ENCODE measurements at places on chromosomes 1 and 21. TPM values are rescaled to one million over a fixed set of nuclear protein-coding genes. Genes with fewer than 3 reads are reported as not detected.

- H3K27ac ChIP-seq, result no peak overlapping the region
- no peak for DNase-seq
- H3K4me1 ChIP-seq, result peaks cover 30% of the 10 kb centered on the region
These were observed 378.5 kb downstream of the PLPP3 start for GRCh38 chr1:56200896-56201295.

- no peaks in the 10 kb centered on the region for H3K36me3 ChIP-seq
- no peak overlapping the region for H3K4me3 ChIP-seq
- H3K27ac ChIP-seq, result no peak overlapping the region
- no peak for DNase-seq
- peaks cover 13% of the 10 kb centered on the region for H3K4me1 ChIP-seq
These were observed 303.7 kb upstream of the RUNX1 start for GRCh38 chr21:35352793-35353192.

DNA sequence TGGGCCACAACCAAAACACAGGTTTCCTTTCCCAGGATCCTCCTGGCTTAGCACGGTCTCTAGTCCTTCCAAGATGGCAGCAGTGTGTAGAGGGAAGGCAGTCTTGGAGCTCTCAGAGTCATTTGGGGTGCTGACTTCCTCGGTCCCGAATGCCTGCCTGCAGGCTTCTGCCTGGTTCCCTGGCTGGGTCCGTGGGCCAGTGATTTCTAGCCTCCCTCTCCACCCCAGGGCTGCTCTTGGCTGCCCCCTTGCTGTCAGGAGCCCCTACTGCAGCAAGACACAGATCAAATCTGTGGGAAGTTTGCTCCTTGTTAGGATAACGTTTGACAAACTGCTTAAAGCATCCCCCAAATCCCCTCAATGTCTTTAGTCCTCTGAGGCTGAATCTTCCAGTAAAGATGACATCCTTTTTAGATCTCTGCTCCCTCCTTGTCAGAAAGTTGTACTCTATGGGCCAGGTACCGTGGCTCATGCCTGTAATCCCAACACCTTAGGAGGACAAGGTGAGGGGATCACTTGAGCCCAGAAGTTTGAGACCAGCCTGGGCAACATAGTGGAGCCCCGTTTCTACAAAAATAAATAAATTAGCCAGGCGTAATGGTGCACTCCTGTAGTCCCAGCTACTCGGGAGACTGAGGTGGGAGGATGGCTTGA is 272.5 kb downstream of the RRAGC start:
- H3K4me1 ChIP-seq, result peaks cover 54% of the 10 kb centered on the region
- H3K36me3 ChIP-seq, result no peaks in the 10 kb centered on the region
- no peak overlapping the region for H3K27ac ChIP-seq

DNA sequence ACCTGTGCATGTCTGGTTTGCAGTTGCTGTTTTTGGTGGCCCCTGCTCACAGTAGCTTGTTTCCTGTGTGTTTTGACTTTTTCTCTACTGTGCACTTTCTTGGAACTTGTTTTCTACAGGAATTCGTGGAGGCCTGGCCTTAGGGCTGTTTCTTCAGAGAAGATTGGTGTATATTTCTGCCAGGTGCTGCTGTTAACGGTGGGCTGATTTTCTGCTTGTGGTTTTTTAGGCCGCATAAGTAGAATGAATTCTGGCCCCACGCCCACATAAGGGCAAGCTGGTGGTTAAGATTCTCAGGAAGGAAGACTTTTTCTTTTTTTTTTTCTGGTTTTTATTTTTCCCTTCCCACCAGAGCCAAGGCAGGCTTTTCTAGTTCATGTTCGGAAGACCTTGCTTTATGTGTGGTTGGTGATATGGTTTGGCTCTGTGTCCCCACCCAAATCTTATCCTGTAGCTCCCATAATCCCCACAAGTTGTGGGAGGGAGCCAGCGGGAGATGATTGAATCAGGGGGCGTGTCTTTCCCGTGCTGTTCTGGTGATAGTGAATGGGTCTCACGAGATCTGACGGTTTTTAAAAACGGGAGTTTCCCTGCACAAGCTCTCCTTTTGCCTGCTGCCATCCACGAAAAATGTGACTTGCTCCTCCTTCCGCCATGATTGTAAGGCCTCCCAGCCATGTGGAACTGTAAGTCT is 71.5 kb upstream of the DISP3 start:
- H3K27me3 ChIP-seq, result no peaks in the 10 kb centered on the region
- no peaks in the 10 kb centered on the region for H3K36me3 ChIP-seq
- DNase-seq, result no peak
- H3K4me3 ChIP-seq, result no peak overlapping the region
- no peak overlapping the region for H3K27ac ChIP-seq
- H3K4me1 ChIP-seq, result no peaks in the 10 kb centered on the region

SEMA4A gene
- 1.8 TPM for total RNA-seq

Measured in osteocyte (in vitro differentiated cells).